ENCODE measurements at places on chromosomes 7 and 10.

- no peak for DNase-seq
Measured at GRCh38 chr7:150390205-150390604, 11.1 kb downstream of the ZNF775 start.

DNA sequence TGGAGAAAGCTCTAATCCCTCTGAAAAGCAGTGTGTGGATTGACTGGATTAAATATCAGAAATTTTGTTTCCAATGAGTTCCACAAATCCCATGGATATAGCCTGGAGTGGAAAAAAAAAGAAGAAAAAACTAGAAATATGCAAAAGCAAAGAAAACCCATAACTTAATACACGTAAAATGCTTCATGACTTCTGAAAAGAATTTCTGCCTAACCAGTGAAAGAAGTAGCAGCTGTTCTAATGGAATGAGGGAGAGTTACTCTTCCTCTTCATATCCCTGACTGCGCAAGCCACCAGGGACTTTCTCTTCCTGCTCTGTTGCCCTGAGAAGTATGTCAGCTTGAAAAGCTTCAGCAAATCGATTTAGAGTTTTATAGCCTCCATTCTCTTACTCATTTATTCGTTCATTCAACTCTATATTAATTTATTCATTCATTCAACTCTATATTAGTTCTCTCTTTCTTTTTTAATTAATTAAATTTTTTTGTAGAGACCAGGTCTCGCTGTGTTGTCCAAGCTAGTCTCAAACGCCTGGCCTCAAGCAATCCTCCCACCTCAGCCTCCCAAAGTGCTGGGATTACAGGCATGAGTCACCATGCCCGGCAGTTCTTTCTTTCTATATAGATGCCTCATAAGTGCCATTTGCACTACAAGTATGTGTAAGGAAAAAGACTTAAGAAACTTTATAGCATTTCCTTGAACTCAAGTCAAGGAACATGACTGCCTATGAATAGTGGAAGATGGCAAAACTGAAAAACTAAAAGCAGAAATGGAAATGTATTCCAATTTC is 447.3 kb upstream of the NRP1 start:
- DNase-seq: no peak

DNA sequence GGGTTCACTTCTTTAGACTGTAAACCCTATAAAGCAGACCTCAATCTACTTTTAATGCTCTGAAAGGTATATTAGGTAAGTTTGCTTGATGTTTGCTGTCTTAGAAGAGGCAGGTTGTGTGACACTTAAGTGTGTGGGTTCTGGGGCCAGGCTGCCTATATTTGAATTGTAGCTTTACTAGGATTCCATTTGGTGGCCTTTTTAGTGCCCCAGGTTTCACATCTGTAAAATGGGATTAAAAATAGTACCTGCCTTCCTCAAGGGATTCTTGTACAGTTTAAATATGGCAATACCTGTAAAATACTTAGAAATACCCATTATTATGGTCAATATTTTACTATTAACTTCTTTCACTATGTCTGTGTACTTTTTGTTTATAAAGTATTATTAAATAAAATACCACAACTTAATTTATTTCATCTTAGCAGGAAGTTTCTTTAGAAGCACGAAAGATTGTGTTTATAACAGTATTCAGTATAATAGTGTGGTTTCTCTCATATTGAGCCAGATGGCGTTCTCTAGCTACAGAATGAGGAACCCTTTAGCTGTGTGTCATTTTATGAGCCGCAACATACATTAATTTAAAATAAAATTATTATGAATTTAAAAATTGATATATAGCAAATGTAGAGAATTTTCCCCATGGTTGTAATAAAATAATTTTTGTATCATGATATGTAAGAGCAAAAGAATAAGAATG is 94.2 kb downstream of the CDK14 start:
- no peak for DNase-seq

DNA sequence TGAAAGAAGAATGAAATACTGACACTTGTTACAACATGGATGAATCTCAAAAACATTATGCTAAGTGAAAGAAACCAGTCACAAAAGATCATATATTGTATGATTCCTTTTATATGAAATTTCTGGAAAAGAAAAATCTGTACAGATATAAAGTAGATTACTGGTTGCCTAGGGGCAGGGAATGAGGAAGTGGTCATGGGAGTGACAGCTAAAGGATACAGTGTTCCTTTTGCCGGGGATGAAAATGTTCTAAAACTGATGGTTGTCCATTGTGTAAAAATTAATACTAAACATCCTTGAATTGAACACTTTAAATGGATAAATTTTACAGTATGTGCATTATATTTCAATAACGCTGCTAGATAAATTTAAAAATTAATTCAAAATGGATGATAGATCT is 25.1 kb downstream of the ALOX5 start:
- DNase-seq: no peak

DNA sequence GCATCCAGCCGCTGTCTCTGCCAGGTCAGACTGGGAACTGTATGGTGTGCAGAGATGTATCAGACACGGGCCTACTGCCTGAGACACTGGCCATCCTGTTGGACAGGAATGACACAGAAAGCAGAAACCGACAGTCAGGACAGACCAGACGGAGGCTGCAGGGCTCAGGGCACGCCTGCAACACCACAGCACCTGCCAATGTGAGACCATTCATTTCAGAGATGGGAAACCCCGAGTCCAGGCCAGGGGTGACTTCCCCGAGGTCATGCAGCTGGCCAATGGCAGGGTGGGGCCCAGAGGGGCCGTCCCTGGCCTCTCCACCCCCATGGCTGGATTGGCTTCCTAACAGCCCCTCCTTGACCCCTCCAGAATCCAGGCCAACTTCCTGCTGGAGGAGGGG is 34.7 kb downstream of the GRID1 start:
- no peak for DNase-seq

- DNase-seq: no peak
Measured at GRCh38 chr7:69190763-69191162, 407.5 kb upstream of the AUTS2 start.

- no peak for DNase-seq
Measured at GRCh38 chr7:5636446-5636835, 145.0 kb downstream of the RNF216 start.

GRCh38 chr10:130545697-130546096 is 409.5 kb downstream of the GLRX3 start:
- DNase-seq: no peak

- no peak for DNase-seq
Measured at GRCh38 chr7:79091661-79092060, 361.8 kb downstream of the MAGI2 start.

- no peak for DNase-seq
Measured at GRCh38 chr7:128172151-128172550, 68.9 kb upstream of the LEP start.

DNA sequence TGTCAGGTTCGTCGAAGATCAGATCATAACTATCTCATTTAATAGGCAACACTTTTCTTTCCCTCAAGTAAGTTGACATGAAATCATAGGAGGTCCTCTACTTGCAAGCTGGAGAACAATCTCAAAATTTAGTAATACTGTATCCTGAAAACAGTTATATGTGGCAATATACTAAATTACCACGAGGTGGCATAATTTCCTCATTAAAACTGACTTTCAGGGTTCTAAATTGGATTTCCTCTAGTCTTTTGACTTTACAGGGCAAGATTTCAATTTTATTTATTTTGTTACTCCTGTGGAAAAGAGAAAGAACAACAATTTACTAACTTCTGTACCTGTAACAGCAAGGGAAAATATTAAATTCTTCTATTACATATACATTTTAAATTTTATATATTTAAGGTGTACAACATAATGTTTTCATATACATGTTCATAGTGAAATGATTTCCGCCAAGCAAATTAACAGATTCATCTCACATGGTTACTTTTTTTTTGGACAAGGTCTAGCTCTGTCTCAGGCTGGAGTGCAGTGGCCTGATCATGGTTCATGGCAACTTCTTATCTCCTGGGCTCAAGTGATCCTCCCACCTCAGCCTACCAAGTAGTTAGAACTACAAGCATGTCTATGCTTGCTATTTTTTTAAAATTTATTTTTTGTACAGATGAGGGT is 53.4 kb upstream of the CYP2C18 start:
- DNase-seq: peak; percentile 32

DNA sequence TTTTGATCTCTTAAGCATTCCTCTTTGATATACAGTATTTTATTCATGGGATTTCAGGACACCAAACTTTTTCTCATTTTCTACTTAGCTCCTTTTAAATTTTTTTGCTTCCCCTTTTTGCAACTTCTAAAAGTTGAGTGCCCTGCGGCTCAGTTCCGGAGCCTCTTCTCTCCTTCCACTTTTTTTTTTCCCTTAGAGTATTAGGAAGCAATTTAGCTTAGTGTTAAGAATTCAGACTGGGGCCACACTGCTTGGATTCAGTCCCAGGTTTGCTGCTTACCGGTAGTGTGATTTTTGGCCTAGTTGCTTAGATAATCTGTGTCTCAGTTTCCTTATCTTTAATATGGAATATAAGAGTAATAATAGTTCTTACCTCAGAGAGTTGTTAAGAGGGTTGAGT is 3.4 kb downstream of the STAM start:
- DNase-seq: no peak

DNA sequence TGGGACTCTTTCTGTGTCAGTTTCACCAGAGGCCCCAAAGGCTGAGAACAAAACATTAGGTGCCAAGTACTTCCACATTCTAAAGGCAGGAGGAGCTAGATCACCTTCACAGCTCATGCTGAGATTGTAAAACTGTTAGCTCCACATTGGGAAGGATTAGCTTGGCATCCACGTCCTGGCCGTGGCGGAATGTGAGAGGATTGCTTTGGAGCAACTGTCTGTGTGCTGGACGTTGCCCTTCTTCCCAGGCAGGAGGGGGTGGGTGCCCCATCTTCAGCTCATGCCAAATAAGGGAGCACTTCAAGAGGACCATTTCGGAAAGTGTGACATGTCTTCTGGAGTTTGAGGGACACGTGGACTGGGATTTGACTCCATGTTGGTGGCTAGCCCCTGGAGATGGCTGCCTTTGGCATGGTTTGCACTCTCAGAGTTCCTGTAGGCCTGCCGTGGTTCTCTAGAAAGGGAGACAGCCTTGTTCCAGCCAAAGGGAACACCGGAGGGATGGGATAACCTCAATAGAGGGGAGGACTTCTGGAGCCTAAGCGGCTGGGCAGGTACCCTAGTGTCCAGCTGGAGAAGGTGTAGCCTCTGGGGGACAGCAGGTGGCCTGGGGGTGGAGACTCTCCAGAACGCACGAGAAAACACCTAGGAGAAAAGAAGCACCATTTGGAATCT is 19.9 kb upstream of the FMC1 start:
- DNase-seq: no peak

- DNase-seq: no peak
Measured at GRCh38 chr7:25430200-25430931, 202.1 kb upstream of the NPVF start.

GRCh38 chr10:77602231-77602912 is 35.2 kb downstream of the KCNMA1 start:
- DNase-seq: no peak

- peak; percentile 30 for DNase-seq
Measured at GRCh38 chr10:23338155-23338828, 6.3 kb downstream of the C10orf67 start.

DNA sequence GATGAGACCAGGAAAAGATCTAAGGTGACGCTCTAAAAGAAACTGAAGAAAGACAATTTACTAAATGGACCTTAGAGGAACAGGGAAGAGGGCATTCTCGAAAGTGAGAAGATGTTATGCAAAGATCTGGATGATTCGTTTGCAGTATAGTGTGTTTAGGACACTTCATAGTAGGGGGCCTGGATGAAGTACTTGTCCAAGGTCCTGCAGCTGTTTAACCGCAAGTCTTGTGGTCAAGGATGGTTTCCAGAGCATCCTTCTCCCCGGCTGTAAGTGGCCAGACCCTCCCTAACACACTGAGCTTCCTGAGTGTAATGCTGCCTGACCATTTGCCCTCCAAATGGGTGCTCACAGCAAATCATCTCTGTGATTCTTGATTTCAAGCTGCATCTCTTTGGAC is 101.6 kb downstream of the XPNPEP1 start:
- no peak for DNase-seq

DNA sequence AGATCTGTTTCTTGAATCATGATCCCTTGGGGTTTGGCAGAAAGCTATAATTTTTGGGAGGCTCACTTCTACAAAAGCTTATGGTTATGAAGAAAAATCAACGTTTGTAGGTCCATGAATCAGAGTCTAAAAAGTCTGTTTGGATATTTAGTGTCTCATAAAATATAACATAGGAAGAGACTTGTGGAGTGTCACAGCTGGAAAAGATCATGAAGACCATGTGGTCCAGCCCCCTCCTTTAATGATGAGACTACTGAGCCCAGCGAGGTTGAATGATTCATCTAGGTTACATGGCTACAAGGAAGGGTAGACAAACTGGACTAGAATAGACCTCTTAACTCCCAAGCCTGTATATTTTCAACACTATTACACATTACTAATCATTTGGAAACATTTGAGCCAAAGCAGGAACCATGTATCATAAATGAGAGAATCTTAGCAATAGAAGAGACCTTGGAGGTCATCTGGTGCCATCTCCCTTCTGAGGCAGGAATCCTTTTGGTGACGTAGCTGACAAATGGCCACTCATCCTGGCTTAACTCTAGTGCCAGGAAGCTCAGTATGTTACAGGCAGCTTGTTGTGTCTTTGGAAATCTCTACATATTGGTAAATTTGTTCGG is 152.5 kb downstream of the CREB5 start:
- DNase-seq: no peak

- no peak for DNase-seq
Measured at GRCh38 chr7:140342727-140343514, 55.4 kb downstream of the SLC37A3 start.

DNA sequence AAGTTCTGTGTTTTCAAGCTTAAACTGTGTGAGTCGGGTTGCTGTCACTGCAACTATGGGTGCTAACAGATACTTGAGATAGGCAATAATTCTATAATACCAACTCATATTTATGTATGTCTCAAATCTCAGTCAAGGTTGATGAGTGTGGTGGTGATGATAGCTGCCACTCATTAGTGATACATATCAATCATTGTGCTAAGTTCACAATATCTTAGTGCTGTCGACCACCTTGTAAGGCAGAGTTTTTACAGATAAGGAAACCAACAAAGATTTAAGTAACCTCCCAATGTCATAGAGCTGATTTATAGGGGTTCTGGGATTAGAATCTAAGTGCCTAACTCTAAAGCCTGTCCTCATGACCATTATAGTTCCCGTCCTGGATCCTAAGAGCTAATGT is 82.5 kb downstream of the ELAPOR2 start:
- no peak for DNase-seq

DNA sequence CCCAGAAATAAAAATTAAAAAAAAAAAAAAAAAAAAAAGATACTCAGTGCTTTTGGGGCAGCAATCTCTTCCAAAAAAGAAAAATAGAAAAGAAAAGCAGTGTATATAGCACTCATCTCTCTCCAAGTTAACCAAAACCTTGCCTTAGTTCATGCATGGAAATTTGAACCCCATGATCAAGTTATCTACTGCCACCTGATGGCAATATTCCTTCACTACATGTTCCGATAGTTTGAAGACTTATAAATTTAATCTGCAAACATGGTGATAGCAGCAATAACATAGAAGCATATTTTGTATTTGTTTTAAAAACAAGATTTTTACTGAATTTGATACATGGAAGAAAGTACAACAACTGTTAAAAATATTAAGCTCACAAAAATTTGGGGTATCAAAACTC is 48.6 kb upstream of the SLIT1 start:
- peak; percentile 6 for DNase-seq

GRCh38 chr7:152006336-152006735 is 19.1 kb upstream of the GALNT11 start:
- DNase-seq: no peak
